ENCODE measurements at places on chromosomes 16 and 17.

DNA sequence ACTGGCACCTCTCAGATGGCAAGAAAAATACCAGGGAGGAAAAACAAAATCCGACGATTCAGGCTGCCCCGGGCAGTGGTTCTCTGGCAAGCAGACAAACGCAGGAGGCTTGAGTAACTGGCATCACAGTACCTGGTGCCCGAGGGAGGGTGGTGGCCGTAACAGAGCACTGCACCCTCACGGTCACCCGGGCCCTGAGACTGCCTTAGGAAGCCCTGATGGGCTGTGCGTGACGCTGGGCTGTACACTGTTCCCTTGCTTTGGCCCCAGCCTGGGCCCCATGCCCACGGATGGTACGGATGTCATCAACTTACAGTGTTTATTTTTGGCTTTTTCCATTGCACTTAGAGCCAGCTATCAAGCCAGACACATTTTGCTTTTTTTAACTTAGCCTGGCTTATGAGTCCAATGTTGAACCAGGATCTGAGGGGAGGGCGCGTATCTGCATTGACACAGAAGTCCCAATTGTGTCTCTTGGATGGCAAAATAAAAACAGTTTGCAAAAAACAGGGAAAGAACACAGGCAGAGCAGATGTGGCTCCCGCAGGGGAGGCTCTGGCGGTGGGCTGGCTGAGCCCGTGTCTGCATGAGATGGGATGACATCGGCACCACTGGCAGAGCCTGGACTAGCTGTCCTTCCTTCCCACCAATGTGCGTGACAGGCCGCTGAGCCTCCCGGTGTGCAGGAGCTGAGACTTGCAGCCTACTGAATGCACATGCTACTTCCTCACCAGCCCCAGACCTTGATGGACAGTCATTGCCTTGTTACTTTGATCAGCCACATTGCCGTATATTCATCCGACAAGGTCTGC lies 287.7 kb downstream of the FOXL1 start:
- DNase-seq, result no peak

DNA sequence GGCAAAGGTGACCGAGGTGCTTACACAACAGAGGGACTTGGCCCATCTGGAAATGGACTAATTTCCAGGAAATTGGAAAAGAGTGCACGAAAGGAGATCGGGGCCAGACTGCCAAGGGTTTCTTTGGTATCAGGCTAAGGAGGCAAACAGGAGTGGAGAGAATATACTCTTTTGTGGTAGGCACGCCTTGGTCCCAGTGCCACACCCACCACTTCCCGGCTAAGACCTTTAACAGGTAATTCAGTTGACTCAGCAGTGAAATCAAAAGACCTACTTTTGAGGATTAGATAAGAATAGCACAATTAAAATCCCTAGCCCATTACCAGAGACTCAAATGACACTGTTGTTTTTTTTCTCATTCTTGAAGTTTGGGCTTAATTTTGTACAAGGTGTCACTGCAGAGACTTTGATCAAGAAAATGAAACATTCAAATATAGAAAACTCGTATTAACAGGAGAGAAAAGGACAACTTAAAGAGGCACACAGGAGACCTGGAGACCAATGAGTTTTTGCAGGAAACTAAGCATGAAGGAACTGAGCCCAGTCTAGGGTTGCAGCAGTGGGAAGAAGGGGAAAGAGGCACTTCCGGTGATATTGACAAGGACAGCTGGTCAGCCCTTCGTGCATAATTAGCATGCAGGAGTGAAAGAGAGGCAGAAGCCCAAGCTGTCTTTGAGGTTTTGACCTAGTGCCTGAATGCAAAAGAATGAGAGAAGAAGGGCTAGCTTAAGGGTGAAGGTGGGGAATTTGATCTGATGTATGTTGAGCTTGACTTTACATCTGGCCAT lies 265.5 kb upstream of the CCL2 start:
- no peak for DNase-seq

DNA sequence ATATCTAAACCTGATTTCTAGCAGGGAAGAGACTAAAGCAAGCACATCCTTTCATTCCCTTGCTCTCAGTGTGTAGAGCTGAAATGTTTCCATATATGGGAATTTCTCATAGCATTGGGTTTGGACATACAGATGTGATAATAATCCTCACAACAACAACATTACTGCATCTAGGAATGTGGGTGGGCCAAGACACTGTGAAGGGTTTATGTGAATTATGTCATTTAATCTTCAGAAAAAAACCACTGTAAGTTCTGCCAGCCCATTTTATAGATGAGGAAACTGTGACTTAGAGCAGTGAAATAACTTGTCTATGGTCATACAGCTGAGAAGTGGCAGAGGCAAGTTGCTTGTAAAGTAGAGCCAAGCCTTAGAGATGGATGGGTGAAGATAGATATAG lies 5.2 kb downstream of the OMG start:
- DNase-seq, result no peak

DNA sequence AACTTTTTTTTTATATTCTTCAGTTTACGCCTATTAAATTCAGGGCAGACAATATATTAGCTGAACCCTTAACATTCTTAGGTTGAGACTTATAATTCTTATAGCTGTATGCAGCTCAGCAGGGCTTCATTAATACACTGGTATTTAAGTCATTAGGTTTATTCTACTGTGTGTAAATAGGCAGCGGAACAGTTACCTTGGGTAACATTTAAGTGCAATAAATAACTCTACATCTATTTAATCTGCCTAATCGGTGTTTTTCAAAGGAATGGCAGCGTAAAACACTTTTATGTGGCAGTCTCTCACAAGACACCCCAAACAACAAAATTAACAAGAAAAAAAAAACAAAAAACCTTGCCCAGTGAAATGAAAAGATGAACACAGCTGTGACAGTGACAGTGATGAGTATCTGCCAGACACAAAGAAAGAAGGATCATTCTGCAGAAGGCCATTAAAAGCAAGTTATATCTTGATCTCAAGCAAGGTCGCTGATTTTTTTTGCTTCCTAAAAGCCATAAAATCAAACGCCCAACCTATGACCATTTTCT lies 32.6 kb downstream of the KCNJ2 start:
- no peak for DNase-seq

- DNase-seq, result no peak
Observed at GRCh38 chr17:16383216-16383615, 2.3 kb downstream of the UBB start.

- no peak for DNase-seq
Observed at GRCh38 chr17:5757314-5757907, 173.1 kb upstream of the NLRP1 start.

DNA sequence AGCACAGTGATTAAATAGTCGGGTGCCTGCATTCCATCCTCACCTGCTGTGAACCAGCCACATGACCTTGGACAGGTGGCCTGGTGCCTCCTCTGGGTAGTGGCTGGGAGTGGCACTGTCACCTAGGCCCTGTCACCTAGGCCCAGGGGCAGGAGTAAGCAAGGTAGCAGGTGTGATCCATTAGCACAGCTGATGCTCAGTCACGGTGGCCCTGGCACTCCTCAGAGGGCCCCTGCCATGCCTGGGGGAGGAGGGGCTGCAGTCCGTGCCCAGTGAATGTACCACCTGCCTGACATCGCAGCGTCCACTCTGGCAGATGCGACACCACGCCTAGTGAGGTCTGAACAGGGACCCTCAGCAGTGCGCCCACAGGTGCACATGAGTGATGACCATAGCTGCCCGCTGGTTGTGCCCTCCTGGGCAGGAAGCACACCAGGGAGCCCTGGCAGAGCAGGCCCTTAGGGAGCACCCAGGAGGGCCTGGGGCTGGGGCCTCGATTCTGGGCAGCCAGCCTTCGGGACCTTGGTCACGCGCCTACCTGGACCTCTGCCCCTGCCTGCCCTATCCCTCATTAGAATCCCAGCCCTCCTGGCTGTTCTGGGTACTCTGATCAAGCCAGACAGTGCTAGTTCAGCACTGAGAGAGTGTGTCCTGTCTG lies 33.1 kb upstream of the CRISPLD2 start:
- DNase-seq, result no peak

GRCh38 chr16:26712876-26713275 lies 353.9 kb upstream of the C16orf82 start:
- DNase-seq, result no peak

- DNase-seq, result no peak
Observed at GRCh38 chr16:75319513-75320411, 68.3 kb upstream of the BCAR1 start.

- no peak for DNase-seq
Observed at GRCh38 chr16:55948230-55948629, 73.1 kb upstream of the CES5A start.

GRCh38 chr16:3580686-3581085 lies 3.5 kb upstream of the NLRC3 start:
- DNase-seq, result no peak

DNA sequence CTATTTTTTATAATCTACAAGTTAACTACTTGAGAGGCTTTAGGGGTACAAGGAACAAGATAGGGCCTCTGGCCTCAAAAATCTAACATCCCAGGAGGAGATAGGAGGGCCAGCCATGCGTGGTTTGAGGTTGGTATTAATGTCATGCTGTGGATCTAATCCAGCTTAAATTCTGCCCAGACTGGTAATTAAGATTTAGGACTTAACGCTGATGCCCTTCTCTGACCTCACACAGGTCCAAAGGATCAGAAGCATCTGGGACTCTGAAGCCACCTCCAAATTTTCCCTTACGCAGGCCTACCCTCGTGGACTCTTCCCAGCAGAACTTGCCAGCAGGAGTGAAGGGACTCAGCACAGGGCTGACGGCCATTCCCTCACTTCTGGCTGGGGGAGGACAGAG lies 15.1 kb downstream of the SLC6A4 start:
- DNase-seq, result no peak

GRCh38 chr16:31476303-31477219 lies 4.6 kb downstream of the TGFB1I1 start:
- DNase-seq, result peak; percentile 82

- no peak for DNase-seq
Observed at GRCh38 chr16:57516176-57516725, 20.1 kb downstream of the CCDC102A start.

GRCh38 chr16:87331241-87331801 lies 14.1 kb upstream of the C16orf95 start:
- DNase-seq, result no peak

DNA sequence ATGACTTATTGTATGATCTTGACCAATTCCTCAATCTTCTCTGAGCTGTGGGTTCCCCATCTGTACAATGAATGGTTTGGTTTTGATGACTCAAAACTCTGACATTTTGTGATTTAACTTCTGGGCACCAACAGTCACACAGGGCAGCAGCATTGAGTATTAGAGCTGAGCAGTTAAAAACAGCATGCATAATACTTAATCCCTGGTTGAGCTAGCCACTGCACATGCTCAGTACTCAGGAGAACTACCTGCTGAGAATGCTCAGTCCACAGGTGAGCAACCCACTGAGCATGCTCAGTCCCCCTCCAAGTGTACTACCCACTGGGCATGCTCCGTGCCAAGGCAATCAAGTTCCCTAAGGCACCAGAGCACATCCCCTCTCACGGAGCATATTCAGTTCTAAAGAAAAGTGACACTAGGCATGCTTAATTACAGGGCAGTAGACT lies 68.7 kb downstream of the AIPL1 start:
- no peak for DNase-seq

DNA sequence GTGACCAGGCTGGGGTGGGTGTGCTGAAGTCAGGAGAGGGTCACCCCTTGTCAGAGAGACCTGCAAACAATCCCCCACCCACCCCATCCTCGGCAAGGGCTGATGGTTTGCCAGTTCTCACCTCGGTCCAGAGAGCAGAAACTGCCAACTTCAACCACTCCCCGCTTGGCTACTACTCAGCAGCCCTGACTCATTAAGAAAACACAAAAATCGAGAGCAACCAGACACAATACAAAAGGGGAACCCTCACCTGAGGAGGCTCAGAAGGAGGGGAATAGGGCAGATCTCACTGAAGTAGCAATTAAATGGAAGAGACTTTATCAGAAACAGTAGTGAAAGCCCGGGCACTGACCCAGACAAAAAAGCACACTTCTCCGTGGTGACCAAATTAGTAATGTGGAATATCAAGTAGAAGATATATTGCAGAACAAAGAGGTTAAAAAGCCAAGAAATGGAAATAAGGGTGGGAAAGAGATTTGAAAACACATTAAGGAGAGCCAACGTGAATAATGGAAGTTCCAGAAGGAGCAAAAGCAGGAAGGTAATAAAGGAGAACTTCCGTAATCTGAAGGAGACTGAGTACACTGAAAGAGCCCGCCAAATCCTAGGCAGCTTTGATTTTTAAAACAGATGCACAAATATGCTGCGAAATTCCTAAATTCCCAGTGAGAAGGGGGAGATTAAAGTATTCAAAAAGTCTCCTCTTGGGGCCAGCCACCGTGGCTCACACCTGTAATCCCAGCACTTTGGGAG lies 23.6 kb downstream of the CENPV start:
- no peak for DNase-seq

DNA sequence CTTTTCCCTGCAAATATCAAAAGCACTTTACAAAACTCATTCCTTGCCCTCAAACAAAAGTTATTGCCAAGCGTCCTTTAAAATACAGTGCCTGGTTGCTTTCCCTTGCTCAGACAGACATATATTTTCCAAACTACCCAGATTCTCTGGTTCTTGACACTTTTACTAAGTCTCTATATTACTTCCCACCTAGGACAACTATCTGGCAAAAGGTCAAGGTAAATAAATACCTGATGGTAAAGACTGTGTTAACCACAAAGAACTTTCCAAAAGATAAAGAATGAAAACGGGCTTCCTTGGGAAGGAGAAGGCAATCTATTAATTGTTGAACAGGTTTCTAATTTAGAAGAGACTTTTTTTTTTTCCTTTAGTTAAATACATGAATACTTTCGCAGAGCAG lies 1.9 kb downstream of the HS3ST3A1 start:
- DNase-seq, result no peak

GRCh38 chr17:1769822-1770477 lies 8.1 kb downstream of the SERPINF1 start:
- no peak for DNase-seq

- DNase-seq, result peak; percentile 65
Observed at GRCh38 chr17:49694847-49695697, 12.7 kb downstream of the SLC35B1 start.

DNA sequence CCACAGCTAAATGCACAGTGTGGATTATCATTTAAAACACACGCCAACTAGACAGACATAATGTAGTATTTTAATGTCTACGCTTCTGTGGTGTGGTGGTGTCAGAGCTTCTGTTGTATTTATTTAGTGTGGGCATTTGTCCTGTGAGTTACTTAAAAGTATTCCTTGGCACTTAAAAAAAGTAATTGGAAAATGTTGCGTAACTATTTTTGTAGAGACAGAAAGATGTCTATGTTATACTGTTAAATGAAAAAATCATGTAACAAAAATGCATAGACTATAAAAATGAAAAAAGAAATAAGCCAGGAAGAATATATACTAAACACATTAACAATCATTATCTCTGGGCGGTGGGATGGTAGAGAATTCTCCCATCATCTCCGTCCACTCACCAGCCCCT lies 39.2 kb downstream of the CYTH1 start:
- no peak for DNase-seq

DNA sequence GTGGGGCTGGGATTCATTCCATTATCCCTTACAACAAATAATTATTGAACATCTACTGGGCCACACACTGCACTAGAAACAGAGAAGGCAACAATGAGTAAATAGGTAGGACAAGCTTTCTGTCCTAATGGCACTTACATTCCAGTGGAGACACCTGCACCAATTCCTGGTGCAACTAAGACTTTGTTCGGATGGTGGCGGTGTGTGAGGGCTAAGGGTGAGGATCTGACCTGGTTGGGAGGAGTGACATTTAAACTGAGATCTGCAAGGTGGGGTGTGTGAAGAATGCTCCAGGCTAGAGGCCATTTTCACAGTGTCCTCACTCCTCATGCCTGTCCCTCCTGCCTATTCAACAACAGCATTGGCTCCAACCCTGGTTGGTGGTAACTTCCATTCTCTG lies 510.0 kb downstream of the XYLT1 start:
- DNase-seq, result no peak

- DNase-seq, result no peak
Observed at GRCh38 chr17:51676691-51677487, 416.5 kb downstream of the UTP18 start.

- no peak for DNase-seq
Observed at GRCh38 chr17:64332502-64332901, 58.2 kb downstream of the PECAM1 start.
